Activated CD4-positive, alpha-beta memory T cell treated with anti-CD3 and anti-CD28 coated beads for 36 hours (primary cell): ENCODE measurements at places on chromosomes 1 and 21.

DNA sequence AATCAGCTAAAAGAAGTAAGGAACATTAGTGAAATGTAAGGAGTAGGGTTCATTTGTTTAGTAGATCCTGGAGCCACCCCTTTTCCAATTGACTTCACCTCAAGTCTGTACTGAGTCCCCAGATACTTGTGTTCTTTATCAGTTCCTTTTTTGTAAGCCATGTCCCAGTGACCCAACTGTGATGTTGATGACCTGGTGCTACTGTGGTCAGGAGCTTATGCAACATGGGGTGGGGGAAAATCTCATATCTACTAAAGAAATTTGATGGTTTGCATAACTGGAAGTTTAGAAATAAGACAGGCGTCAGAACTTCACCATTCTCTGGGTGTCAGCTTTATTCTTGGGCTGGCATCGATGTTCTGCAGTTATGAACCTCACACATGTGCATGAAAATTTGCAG is 120.5 kb downstream of the LRRC7 start:
- no peak for DNase-seq

DNA sequence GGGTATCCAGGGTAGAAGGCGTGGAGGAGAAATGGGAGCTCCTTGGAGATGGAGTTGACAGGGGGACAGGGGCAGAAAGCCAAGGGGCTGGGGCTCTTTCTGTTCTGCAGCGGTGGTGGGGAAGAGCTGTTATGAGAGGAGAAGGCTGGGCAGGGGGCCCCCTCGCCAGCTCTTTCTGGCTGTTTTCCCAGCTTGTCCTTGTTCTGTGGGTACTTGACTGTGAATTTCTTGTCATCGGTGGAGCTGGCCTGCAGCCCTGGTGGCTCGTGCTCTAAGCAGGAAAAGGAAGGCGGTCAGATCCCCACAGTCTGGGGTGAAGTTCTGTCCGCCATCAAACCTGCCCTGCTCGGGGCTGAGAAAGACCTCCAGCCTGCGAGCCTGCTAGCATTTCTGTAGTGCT is 7.6 kb downstream of the ZNF683 start:
- DNase-seq = no peak

- DNase-seq = no peak
These were observed 311.3 kb downstream of the LRRIQ3 start for GRCh38 chr1:73886716-73887115.

- no peak for DNase-seq
These were observed 58.5 kb downstream of the LPAR3 start for GRCh38 chr1:84834419-84835064.

DNA sequence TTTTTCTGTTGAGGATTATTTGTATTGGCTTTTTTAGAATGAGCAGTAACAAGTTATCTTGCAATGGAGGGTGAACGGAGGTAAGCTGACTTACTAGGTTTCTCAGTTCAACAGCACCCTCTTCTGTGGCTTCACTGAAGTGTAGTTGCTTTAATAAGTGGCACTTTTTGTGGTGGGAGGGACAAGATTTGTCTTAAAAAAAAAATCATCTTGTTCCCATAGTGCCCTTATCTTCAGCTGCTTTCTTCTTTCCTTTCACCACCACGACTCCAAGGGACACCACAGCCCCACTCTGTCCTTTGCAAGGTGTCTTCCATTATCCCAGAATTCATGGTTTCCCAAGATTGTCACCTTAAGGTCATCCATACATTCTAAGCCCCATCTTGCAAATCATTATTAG is 92.9 kb downstream of the PIGK start:
- DNase-seq = no peak
